Central memory CD4-positive, alpha-beta T cell (primary cell): ENCODE measurements at places on chromosomes 5 and 9.

DNA sequence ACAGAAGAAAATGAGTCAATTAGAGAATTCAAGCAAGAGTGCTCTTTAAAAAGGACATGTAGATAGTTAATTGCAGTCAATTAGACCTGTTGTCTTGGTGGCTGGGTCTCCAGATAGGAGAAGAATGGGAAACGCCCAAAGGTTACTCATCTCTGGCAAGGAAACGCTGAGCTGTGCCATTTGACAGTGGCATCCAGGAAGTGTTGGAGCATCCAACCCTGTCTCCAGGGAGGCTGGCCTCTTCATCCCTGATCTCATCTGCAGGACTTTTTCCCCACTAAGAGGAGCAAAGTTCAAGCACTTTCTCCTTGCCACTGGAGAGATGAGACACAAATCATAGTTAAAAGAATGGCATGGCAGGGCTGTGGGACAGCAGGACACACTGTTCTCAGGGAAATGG is 111.7 kb upstream of the MSX2 start:
- no peak for DNase-seq

DNA sequence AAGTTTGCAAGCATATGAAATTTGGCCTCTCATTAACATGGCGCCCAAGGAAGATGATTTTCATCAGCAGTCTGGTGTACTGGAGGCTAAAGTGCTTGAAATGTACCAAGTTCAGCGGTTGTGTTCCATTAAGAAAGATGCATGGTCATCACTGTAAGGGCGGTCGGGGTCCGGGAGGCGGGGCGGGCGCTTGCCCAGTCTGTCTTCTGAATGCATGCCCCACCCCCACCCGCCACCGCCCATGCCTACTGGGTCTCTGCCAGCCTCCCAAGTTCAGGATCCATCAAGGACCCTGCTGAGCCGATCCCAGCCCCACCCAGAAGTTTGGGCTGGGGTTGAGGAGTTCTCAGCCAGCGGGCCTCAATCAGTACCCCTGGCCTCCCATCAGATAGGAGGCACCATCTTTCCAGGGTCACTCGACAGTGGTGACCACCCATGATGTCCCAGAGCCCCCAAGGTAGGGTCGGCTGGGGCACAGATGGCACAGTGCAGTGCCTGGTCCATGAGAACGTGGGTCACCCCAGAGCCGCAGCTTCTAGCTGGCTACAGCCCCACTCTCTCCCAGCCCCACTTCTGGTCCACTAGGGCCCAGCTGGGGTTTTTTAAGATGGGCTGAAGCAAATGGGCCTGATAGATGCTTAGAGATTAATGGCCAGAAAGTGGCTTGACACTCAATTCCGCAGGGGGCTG is 24.4 kb upstream of the PRDM12 start:
- no peak for DNase-seq

DNA sequence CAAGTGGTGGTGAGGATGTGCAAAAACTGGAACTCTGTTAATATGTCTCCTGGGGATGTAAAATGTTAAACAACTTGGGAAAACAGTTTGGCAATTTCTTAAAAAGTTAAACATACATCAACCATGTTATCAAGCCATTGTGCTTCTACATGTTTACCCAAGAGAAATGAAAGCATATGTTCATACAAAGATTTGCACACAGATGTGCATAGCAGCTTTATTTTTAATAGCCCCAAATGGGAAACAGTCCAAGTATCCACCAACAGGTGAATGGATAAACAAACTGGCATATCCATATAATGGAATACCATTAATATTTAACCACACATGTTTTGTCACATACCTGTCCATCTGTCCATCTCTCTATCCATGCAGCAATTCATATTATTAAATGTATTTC is 6.2 kb downstream of the VPS13A start:
- DNase-seq = no peak

GRCh38 chr9:131125038-131125287 is 423 bp upstream of the NUP214 start:
- no peak for DNase-seq

DNA sequence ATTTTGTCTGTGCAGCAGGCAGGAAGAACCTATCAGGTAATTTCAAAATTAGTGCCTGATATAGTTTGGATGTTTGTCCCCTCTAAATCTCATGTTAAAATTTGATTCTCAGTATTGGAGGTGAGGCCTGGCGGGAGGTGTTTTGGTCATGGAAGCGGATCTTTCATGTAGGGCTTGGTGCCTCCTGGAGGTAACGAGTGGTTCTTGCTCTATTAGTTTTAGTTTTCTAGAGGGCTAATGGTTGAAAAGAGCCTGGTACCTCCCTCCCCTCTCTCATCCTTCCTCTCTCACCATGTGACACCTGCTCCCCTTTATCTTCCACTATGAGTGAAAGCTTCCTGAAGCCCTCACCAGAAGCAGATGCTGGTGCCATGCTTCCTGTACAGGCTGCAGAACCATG is 106.3 kb downstream of the DRD1 start:
- DNase-seq = no peak

GRCh38 chr5:120124961-120125360 is 339.1 kb upstream of the PRR16 start:
- DNase-seq = no peak

GRCh38 chr9:136021171-136021871 is 60.1 kb upstream of the UBAC1 start:
- DNase-seq = no peak

- no peak for DNase-seq
Measured at GRCh38 chr5:50653946-50654345, 12.5 kb upstream of the PARP8 start.

GRCh38 chr5:35773967-35774366 is 82.7 kb upstream of the IL7R start:
- no peak for DNase-seq

- DNase-seq = peak; percentile 14
Measured at GRCh38 chr9:105858006-105858690, 163.8 kb downstream of the TMEM38B start.

DNA sequence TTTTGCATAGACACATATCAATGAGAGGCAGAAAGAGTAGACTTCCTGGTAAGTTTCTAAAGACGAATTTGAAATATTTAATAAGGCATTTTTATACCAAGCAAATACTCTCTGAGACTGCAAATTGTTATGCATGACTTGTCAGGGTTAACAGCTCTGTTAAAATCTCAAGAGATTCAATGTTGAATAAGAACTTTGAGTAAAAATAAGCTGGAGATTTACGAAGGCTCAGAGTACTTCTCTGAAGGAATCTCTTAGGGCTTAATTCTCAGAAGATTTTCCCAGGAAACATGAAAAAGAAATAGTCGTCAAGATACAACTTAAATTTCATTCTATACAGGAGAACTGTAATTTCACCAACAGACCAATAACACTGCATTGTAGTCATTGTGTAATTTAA is 259.4 kb downstream of the CDH18 start:
- no peak for DNase-seq

GRCh38 chr5:127170918-127171600 is 97.8 kb upstream of the C5orf63 start:
- no peak for DNase-seq

GRCh38 chr9:110900917-110901316 is 137.4 kb downstream of the LPAR1 start:
- DNase-seq = no peak

- DNase-seq = peak; percentile 77
Measured at GRCh38 chr5:181189363-181189961, 15.5 kb downstream of the TRIM7 start.

GRCh38 chr5:55994495-55994997 is at the start of gene IL6ST:
Gene IL6ST, minus strand, starts transcription at chr5:55994963. Its CDS starts 18,685 bp downstream, at chr5:55976278.
- no peak for DNase-seq

DNA sequence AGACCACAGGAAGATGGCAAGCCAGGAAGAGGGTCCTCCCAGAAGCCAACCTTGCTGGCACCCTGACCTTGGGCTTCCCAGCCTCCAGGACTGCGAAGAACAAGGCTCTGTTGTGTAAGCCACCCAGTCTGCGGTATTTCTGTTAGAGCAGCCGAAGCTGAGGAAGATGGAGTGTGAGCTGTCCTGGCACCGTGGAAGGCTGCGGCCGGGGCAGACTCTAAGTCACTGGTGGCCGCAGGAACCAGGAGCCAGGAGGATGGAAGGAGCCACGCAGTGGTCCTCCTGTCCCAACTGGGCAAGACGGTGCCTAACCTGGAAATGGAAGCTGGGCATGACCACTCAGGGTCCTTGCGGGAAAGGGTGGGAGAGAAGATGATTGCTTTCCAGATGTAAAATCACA is 89.1 kb downstream of the ZNF354C start:
- DNase-seq = no peak

GRCh38 chr5:15510092-15510491 is 10.1 kb downstream of the FBXL7 start:
- DNase-seq = no peak

DNA sequence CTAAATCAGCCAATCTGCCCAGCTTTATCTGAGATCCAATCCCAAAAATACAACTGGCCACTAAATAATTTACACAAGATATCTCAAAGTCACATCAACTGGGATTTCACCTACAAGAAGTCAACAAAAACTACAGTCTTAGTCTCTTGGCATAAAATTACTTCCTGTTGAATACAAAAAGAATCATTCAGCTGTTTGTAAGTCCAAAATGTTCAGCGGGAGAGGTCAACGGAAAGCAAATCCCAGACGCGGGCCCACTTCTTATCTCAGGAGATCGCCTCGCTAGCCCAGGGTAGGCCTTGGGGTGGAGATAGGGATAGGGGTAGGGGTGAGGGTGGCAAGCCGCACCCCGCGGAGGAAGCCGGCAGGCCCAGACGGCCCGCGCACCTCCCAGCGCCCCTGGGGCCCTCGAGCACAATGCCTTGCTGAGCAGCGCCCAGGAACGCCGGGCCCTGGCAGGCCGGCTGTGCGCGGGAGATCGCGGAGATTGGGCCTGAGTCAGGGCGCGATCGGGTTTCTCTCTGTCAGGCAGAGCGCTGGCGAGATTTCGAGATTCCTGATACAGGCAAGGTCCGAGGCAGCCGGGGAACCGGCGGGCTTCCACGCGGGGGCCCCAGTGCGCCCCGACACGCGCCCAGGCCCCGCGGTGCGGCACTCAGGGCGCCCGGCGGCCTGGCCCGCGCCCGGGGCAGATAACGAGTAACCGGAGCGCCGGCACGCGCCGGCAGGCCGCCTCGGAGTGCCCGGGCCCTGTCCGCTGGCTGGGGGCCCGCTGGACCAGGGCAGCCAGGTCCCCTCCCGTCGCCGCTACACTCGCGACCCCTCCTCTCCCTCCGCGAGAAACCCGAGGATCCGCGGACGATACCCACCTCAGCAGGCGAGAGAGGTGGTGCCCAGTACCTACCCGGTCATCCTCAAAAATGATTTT is 601 bp downstream of the HINT1 start:
- DNase-seq = peak; percentile 69

DNA sequence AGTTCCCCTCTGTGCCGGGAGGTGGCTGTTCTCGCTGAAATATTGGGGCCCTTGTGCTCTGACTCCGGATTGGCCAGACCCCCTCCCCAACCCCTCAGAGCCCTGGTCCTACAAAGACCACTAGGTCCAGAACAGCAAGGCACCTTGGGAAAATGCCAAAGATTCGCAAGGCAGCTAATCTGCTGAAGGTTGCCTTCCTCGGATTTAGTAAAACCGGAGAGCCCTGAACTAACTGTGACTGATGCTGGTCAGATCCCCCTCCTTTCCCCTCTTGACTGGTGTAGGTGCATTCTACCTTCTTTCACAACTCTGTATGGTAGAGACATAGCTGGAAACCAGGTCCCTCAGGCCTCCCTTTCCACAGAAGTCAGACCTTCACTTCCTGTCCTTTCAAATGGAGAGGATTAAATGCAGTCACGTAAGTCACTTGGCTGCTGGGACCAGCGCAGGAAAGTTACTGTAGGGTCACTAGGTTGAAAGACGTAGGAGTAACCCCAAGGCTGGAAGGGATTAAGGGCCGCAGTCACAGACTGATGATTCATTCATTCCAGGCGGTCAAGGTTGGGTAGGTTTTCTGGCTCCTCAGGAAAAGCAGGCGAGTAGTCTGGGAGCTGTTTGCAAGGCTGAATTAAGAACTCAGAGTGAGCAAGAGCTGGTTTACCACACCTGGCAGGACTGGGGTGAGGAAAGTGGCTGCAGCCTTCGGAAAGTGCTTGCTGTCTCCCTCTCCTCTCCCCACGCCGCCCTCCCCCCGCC is 5.3 kb downstream of the BARX1 start:
- DNase-seq = no peak

- no peak for DNase-seq
Measured at GRCh38 chr9:93500571-93501298, 47.4 kb upstream of the FAM120AOS start.

GRCh38 chr5:71938895-71939294 is 168.4 kb upstream of the MAP1B start:
- DNase-seq = no peak

DNA sequence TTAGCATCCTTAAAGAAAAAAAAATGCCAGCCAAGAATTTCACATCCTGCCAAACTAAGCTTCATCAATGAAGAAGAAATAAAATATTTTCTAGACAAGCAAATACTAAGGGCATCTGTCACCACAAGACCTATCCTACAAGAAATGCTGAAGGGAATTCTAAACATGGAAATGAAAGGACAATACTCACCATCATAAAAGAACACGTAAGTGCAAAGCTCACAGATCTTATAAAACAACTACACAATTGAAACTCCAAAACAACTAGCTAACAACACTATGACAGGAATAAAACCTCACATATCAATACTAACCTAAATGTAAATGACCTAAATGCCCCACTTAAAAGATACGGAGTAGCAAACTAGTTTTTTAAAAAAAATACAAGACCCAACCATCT is 71.4 kb downstream of the TTC39B start:
- no peak for DNase-seq

DNA sequence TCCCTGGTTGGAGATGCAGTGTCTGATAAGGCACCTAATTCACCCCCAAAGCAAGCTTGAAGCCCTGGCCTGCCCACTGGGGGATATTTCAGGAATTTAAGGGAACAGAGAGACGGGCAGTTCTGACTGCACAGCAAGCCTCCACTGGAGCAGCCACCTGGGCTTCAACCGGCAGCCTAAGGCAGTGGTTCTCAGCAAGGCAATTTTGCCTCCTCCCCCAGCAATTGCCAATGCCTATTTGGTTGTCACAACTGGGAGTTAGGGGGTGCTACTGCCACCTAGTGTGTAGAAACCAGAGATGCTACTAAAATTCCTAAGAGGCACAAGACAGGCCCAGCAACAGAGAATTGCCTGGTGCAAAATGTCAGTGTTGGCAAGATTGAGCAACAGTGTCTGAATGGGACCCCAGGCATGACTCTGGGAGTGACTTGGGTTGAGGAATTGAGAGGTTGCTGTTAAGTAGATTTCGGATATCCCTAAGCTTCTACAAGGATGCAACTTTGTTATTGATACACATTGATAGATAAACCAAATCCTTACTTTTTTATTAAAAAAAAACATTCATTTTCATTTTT is 58.7 kb upstream of the CTSL start:
- DNase-seq = no peak
